ENCODE measurements at places on chromosomes 2 and 18.

DNA sequence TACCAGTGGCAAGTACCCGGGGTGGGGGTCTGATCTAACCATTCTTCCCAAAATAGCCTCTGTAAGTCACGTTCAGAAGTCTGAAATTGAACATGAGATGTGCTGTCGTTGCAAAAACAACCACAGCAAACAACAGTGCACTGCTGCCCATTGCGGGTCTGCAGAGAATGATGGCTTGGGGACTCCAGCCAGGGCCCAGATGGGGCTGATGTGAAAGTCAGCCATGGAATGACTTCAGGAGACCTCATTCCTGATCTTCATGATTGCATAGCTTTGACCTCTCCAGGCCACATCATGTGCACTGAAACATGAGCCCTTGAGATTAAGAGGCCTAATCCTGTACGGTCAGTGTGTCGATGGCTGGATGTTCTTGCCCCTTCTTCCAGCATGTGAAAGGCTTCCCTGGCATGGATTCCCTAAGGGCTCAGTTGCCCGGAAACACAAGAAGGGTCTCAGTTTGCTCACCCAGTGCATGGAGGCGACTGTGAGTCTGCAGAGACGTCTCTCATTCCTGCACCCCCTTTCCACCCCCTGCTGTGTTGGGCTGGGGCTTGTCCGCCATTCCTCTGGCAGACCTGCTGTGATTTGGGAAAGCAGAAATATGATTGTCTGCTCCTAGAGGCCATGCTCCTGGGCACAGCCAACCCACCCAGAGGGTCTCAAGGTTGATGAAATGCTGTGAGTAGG, 191.6 kb downstream of the SEPTIN10 start:
- H3K27me3 ChIP-seq: no peaks in the 10 kb centered on the region
- H3K27ac ChIP-seq: no peak overlapping the region
- H3K4me3 ChIP-seq: no peak overlapping the region
- no peaks in the 10 kb centered on the region for H3K36me3 ChIP-seq

GRCh38 chr18:30016179-30016578, 1026.4 kb downstream of the DSC3 start:
- DNase-seq: no peak
- H3K27ac ChIP-seq: no peak overlapping the region
- no peaks in the 10 kb centered on the region for H3K36me3 ChIP-seq

DNA sequence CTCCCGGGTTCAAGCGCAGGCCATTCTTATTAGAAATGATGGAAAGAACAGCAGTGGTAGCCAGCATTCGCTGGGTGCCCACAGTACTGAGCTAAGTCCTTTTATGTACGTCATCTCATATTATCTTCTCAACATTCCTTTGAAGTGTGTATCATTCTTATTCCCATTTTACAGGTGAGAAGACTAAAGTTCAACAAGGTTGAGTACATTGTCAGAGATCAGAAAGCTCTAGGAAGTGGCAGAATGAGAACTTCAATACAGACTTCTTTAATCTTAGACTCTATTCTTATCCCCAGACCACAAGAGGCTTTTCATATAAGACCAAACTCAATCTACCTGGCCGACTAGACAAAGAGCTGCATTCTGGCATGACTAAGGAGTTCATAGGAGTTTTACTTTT, 86.7 kb downstream of the NPAS2 start:
- no peak for DNase-seq
- peaks cover 24% of the 10 kb centered on the region for H3K4me1 ChIP-seq
- no peak overlapping the region for H3K4me3 ChIP-seq
- H3K36me3 ChIP-seq: peaks cover 12% of the 10 kb centered on the region
- H3K27ac ChIP-seq: no peak overlapping the region

DNA sequence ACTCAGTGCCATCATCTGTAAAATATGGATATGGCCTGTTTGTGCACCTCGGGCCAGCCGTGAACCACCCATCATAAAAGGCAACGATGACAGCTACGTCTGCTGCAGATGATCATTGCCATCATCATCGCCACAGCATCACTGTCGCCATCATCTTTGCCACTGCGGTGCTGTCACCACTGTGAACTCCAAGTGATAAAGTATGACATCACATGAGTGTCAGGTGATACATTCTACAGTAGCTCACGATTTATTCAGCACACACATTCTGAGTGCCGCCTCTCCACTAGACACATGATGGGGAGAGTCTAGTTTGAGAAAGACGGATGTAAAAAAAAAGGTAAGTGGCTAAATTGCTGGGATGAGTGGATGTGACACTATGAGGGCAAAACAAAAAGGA, 755.4 kb upstream of the RAB6C start:
- H3K4me1 ChIP-seq: no peaks in the 10 kb centered on the region
- H3K27me3 ChIP-seq: no peaks in the 10 kb centered on the region
- no peaks in the 10 kb centered on the region for H3K36me3 ChIP-seq
- no peak overlapping the region for H3K4me3 ChIP-seq
- DNase-seq: no peak

Data from naive thymus-derived CD8-positive, alpha-beta T cell (primary cell).